ENCODE measurements at places on chromosomes 3 and 15.

- no peak for DNase-seq
Measured at GRCh38 chr3:31918179-31919150, 62.6 kb downstream of the OSBPL10 start.

DNA sequence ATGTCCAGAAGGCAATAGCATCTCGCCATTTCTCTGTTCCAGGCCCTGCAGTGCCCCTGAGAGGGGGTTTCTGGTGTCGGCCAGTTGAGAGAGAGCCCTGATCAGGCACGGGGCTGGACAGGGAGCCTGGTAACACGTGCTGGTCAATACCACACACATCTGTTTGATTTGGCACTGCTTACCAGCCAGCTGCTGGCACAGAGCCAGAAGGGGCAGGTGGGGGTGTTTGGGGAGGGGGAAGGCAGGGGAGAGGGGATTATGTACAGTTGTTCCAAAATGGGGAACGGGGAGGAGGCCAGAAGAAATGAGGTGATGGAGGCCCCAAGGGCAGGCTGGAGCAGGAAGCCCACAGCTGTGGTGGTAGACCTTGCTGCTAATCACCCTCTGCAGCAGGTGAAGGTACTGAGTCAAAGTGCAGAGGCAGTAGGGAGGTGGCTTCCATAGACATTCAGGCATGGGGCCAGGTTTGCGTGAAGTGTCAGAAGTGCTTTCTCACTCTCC lies 153.5 kb upstream of the LPP start:
- DNase-seq = no peak

DNA sequence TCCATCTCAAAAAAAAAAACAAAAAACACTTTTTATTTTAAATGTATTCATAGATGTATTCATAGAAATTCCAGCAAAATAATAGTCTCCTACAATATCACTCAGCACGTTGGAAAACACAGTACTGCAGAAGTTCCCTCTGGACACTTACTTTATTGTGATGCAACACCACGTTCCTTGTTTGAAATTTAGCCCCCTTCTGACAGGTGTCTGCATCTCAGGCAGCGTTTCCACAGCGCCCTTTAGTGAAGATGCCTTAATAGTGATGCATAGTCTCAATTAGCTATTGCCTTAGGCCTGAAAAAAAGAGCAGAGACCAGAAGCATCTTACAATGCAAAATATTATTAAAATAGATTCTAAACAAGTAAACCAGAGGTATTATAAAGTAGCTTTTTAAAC lies 20.3 kb downstream of the IL12A start:
- no peak for DNase-seq

DNA sequence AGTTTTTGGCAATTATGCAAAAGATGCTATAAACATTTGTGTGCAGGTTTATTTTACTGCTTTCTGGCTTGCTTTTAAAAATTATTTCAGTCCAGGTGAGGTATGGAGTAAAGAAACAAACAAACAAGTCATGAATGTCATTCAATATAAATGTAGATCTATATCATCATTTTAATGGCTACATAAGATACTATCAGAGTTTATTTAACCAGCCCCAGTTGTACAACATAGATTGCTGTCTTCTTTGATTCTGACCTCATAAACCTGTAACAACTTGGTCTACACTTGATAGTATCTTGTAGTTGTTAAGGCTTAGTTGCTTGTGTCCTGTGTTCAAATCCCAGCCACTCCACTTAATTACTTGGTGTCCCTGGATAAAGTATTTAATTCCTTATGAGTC lies 46.0 kb upstream of the RNU6-1 start:
- DNase-seq = no peak

DNA sequence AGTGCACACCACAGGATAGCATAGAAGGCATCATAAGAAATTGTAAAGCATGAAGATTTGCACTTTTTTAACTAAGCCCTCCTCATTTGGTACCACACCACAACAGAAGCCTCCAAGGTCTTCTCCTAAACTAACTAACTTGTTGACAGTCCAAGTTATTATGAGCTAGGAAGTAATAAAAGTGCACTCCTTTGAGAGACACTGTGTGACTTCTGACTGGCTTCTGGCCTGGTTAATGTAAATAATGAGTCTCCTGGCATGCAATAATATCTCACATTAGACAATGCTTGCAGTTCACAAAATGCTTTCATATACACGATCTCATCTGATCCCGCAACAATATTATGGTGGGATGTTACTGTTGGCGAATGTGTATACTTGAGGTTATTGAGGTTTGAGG lies 103.9 kb upstream of the SLC24A5 start:
- no peak for DNase-seq

GRCh38 chr15:68352401-68353062 lies 75.0 kb downstream of the FEM1B start:
- peak; percentile 78 for DNase-seq

DNA sequence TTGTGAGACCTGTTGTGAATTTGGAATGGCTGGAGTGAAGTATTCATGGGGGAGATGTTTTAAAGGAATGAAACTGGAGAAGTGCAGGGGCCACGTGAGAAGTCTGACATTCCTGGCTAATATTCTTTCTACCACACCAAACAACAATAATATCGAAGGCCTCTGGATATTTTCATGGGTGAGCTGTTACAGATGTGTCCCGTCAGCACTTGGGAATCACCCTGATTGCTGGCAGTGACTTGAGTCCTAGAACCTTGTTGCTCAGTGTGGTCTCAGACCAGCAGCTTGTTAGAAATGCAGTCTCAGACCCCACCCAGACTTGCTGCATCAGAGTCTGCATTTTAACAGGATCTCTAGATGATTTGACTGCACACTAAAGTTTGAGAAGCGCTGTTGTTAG lies 113.8 kb downstream of the ITPR1 start:
- no peak for DNase-seq

- no peak for DNase-seq
Measured at GRCh38 chr3:76065964-76066363, 280.6 kb upstream of the ZNF717 start.

DNA sequence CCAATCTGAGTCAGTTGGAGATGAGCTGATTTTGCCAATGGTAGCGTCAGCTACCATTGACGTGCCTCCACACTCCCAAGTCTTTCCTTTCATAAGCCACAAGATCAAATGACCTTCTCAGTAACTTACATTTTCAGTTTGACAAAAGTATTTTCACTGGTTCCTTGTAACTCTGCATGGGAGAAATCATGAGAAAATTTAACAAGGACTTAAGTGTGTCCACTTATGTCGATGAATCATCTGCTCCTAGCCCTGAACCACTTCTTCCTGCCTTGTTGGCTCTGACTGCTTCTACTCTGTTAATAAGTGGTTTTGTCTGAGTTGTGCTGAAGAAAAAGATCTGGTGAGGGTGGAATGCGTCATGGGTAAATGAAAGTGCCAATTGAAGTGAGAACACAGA lies 101.2 kb downstream of the NFKBIZ start:
- no peak for DNase-seq

DNA sequence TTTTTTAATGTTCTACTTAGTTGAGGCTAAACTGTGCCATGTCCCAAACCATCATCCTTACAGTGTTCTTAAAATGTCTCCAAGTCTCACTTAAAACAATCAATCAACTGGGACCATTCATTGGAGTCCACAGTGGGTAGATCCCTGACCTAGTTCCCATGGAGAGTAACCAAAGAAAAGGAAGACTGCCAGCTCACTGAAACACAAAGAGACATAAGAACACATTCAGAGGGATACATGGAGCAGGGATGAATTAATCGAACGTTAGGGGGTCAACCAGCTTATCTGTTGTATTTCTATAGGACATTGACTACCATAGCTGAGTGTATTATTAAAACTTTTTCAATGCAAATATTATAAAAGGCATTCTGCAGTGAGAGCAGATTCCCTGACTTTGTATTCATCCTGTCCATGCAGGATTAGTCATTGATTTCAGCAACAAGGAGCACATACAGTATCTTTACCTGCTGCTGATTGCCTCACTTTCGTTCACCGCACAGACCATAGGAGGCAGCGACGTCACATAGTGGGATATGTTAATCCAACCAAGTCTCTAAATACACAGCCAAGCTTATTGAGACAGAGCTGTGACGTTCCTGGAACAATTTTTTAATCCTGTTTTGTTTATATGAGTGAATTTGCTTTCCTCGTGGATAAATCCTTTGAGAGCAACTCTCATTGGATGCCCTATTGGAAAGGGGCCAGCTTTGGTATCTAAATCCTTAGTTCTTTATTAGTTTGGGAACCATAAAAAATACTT lies 364.9 kb upstream of the RBMS3 start:
- DNase-seq = no peak

DNA sequence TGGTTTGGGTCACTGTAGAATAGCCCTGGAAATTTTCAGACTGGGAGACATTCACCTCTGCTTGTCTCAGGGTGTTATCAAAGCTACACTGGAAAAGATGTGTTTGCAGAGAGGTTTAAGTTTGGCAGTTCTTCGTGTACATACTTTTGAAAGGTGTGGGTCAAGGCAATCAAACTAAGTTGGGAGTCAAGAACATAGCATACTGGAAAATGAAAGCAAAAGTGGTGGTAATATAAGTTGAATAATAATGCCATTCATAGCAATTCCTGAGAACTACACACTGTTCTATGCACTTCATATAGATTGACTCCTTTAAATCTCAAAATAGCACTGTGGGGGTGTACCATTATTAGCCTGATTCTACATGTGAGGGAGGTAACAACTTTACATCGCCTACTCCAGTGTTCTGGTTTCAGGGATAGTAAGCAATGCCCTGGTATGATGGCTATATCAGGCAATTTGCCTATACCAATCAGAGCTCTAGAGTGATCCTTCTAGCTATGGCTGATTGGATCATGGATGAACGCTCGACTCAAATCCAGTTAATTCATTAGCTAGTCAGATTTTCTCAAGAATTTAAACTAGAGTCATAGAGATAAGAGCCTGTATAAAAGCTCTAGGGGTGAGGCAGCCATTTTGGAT lies 44.6 kb upstream of the RASGRP1 start:
- no peak for DNase-seq

DNA sequence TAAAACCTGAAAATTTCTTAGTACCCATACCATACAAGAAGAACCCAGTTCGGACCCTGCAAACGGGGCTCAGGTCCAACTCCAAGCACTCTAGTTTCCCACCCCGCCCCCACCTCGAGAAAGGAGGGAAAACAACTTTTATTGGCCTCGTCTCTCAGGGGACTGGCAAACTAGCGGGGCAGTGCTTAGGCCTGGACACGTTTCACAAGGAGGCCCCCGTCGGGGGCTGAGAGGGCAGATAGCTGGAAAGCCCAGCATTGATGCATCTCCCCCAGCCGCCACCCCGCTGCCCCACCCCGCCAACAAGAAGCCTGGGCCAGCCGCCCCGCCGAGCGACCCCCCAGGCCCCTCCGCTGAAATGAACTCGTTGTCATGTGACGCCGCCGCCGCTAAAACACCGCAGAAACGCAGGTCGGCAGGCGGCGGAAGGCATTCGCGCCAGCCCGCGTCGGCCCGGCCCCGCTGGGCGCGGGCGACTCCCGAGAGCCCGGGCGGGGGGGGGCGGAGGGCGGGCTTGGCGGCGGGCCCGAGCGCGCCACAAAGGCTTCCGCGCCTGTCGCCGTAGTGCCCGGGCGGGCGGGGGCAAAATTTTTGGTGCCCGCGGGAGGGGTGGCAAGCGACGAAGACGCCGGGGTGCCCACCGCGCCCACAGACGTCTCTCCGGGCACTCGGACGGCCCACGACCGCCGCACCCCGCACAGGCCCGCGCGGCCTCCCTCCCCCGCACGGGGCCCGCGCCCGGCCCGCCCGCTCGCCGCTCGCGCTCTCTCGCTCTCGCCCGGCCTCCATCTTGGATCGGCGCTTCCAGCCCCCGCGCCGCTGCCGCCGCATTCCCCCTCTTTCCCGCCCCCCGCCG lies 634 bp downstream of the STAG1 start:
- no peak for DNase-seq

DNA sequence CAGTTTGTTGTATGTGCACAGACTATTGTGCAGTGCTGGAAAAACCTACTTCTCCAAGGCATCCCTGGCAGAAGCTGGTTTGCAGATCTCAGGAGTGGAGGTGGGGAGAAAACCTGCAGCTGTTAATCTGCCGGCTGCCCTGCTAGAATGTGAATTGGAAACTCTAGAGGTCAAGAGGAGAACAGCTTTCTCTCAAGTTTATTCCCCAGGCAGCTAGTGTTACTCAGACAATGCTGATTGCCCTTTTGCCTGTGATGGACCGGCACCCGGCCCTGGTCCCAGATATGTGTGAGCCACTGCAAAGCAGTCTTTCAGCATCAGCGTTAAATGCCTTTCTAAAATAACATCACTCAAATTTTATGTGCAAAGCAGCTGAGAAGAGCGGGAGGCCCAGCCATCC lies 129.7 kb upstream of the TPM1 start:
- no peak for DNase-seq

Data from smooth muscle cell of the brain vasculature (primary cell).